Aortic smooth muscle cell (primary cell): ENCODE measurements at places on chromosomes 16 and 17. TPM values are rescaled to one million over a fixed set of nuclear protein-coding genes. Genes with fewer than 3 reads are reported as not detected.

The DNASE1L2 gene
- total RNA-seq, result 0.31 and 1.1 TPM in 2 replicates

The TSPOAP1 gene
- not detected in 2 replicates for total RNA-seq

The SLC43A2 gene
- 9.0 and 14.5 TPM in 2 replicates for total RNA-seq

The TBC1D16 gene
- 23.3 and 25.4 TPM in 2 replicates for total RNA-seq

The ZG16B gene
- total RNA-seq, result 0.25 and 3.7 TPM in 2 replicates

The SRL gene
- under 0.01 TPM in 1 of 2 replicates, not detected in the other for total RNA-seq

The NLGN2 gene
- total RNA-seq, result 2.5 and 6.7 TPM in 2 replicates

The STH gene
- total RNA-seq, result not detected in 2 replicates

The MYL4 gene
- 0.13 TPM in 1 of 2 replicates, not detected in the other for total RNA-seq
